Occipital lobe (tissue), 3 donors: ENCODE measurements at places on chromosomes 16 and 17.
A peak's percentile ranks its signal among the peaks of the same experiment; 100 is the strongest.

DNA sequence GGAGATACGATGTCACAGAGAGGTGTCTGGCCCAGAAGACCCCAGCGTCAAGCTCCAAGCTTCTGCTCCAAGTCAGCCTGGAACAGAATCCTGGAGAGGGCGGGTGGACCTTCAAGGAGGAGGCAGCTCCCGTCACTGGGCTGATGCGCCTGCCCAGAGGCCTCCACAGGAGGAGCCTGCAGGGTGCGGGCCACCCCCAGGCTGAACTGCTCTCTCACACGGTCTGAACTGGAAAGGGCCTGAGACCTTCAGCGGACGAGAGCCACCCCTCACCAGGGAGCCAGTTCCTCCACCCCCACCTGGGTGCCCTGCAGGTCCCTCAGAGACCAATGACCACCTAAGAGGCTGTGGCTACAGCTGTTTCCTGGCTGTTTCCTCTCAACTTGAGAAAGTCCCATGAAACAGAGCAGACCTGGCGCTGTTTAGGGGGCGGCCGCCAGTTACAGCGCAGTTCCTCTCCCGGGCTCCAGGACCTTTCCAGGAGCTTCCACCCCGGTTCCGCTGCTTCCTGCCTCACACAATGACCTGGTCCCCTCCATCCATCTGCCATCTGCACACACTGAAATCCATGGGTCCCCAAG is 36.0 kb upstream of the KLHDC4 start:
- DNase-seq = no peak

DNA sequence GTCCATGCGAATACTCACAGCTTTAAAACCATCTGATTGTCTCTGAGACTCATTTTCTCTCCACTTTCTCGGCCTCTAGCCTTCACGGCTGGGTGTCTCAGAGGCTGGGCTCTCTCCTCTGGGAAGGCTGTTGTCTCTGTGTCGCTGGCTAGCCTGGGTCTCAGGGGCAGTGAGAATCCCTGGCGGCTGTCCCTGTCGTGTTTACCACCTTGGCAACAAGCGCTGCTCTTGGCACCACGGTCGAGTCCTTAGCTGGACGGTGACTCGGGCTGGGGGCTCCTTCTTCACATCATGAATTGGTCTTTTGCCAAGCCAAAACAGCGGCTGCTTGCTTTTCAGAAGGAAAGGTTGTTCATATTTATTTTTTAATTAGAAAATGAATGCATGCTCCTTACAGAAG is 81.1 kb downstream of the MSI2 start:
- DNase-seq = no peak

- DNase-seq = no peak
These were observed 36.7 kb downstream of the SALL1 start for GRCh38 chr16:51114382-51114781.

- no peak for DNase-seq
These were observed 4.6 kb upstream of the MFSD6L start for GRCh38 chr17:8803531-8804420.

- no peak for DNase-seq
These were observed 12.7 kb downstream of the COG1 start for GRCh38 chr17:73205459-73205961.

GRCh38 chr17:79811868-79812352 is 15.0 kb upstream of the CBX8 start:
- no peak for DNase-seq

DNA sequence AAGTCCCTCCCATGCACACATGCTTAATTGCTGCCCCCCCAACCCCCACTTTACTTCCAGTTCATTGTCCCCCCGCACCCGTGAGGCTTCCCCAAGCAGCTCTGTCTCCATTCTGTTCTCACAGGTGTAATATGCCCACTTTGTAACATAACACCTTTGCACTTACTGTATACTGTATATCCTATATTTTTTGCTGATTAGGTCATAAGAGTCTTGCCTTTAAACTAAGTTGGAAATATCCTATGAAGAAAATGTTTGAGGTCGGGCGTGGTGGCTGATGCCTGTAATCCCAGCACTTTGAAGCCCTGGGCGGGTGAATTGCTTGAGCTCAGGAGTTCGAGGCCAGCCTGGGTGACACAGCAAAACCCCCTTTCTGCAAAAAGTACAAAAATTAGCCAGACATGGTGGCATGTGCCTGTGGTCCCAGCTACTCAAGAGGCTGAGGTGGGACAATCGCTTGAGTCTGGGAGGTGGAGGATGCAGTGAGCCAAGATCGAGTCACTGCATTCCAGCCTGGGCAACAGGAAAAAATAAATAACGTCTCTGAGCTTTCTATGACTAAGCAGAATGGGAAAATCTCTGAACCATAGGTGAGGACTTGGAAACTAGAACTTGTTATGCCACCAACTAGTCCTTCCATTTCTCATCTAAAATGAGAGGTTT is 76.1 kb downstream of the TNRC6C start:
- DNase-seq = no peak

DNA sequence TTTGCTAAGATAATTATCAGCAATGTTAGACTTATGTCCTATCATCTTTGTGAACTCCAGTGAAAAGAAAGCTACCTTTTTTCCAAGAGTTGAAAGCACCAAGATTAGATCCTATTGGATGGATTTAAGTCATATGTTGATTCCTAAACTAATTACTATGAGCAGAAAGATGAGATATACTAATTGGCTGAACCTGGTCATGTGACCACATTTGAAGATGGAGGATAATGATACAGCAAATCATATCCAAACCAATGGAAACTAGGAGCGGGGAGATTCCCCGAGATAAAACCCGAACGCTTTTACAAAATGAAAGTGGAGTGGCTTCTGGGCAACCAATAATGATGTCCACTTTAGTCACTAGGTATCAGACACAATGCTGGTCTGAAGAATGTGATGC is 1060.2 kb upstream of the EEF2KMT start:
- no peak for DNase-seq

DNA sequence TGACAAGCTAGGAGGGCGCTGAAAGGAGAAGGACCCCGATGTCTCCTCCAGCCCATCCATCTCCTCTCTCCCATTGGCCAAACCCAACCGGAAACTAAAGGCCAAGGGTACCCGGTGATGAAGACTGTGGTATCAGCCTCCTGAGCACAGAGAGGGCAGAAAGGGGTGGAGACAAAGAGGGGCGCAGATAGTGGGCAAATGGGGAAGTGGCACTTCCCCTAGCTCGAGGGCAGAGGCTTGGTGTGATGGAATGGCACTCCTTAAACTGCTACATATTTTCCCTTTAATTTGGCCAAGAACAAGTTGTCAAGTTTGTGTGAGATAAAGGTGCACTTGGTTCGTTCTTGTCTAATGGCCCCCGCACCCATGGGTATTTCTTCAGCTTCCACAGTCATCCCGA is 27.8 kb downstream of the IL4R start:
- DNase-seq = no peak

DNA sequence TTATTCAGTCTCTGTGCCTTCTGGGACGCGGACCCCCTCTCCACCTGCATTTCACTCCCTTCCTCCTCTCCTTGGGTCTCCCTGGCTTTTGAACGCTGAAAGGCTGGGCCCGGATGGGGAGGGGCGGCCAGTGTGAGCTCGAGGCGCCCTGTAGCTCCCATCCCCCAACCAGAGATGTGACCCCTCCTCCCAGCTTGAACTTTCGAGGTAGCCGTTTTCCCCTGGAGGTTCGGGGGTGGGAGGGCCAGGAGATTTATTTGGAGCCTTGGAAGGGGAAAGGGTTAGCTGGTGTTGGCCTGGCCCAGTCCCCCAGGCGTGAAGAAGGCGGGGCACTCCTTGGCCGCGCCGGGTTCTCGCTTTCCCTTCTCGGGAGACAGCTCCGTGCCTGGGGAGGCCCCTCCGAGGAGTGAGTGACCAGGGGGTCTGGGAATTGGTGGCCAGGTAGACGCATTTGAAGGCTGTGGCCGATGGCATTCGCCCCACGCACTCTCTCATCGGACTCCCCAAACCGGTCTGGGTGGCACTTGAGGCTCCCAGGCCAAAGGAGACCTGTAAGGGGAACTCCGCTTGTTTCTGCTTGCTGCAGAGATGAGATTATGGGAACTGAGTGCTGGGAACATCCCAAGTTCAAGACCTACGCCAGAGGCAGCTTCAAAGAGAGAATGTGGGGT is 942 bp downstream of the LDAF1 start:
- no peak for DNase-seq

DNA sequence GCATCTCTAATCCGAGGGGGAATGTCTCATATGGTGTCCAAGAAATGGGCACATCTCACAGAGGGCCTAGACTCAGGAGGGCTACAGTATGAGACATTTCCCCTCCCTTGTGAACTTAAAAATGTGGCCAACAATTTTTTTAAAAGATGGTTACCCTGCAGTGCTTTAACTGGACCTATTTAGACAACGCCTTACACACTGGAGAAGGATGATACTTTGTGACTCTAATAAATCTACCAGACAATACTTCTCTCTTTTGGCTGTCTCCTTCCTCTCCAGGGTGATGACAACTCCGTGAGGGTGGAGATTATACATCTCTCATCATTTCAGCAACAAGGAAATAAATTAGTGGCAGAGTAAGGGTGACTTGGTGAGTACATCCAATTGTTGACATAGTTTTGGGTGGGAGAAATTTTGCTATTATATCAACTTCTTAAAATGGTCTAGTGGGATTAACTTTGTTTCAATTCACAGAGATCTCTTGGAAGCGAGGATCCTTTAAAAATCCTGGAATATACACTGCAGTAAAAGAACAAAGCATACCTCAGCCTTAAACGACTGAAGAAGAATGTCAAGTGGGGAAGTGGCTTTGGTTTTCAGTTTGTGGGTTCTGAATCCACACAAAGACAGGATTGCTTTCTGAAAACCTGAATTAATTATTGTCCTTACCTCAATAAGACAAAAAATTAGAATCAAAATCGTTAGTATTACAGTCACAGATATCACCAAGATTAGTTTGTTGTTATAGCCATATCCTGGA is 89.8 kb downstream of the KPNA2 start:
- no peak for DNase-seq

GRCh38 chr17:34850023-34850422 is 111.2 kb downstream of the CCT6B start:
- DNase-seq = no peak

DNA sequence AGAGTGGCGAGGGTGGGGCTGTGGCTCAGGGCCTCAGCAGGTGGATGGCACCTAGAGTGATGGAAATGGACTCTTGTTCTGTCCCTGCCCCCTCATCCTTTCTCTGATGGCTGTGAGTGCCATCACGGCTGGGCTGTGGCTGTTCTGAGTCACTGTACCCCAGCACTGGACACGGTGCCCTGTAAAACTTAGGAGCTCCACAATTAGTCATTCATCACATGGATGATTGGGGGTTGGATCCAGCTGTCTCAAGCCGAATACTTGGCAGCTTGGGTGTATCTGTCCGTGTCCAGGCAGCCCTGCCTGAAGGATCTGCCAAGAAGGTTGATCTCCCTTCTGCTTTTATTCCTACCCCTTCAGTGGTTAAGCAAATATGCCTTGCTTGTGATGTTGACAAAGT is 295.5 kb upstream of the EEF2KMT start:
- peak; percentile 6 for DNase-seq

DNA sequence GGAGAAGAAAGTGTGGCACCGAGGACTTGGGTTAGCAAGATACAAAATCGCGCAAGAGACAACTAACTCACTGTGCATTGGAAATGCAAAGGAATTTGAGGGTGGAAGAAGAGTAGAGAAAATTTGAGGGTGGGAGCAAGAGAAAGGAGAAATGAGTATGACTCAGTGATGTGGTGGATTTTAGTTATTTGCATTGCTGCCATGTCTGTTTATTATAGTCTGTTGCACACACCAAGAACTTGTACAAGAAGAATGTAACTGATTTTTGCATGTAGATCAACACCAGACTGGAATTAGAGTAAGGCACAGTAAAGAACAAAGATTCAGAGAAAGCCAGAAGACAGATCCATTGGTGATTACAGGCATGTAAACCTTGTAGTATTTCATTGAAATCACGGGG is 71.6 kb upstream of the SMIM36 start:
- no peak for DNase-seq

GRCh38 chr16:60204181-60204580 is 1470.1 kb upstream of the GOT2 start:
- no peak for DNase-seq
